Activated naive CD8-positive, alpha-beta T cell treated with anti-CD3 and anti-CD28 coated beads, Interleukin-2, amount 10 ng/mL, durations not matched to agents 7 days and 5 days (primary cell): ENCODE measurements at places on chromosomes 6 and 20. TPM values are rescaled to one million over a fixed set of nuclear protein-coding genes. Genes with fewer than 3 reads are reported as not detected.

GRCh38 chr6:90140683-90141082 lies 156.0 kb downstream of the BACH2 start:
- peaks cover 47% of the 10 kb centered on the region for H3K4me1 ChIP-seq
- peaks cover 27% of the 10 kb centered on the region for H3K36me3 ChIP-seq
- no peaks in the 10 kb centered on the region for H3K27me3 ChIP-seq
- H3K27ac ChIP-seq = no peak overlapping the region
- no peak overlapping the region for H3K4me3 ChIP-seq
- no peak for DNase-seq

DNA sequence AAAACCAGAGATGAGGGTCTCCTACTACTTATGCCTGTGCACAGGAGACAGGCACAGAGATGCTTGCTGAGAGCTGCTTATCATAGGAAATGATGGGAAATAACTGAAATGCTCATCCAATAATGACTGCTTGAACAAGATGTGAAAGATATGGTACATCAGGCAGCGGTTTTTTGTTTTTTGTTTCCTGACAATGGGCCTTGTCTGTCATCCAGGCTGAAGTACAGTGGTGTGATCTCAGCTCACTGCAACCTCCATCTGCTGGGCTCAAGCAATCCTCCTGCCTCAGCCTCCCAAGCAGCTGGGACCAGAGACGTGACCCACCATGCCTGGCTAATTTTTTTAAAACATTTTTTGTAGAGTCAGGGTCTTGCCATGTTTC lies 1.2 kb upstream of the RIPOR3 start:
- H3K36me3 ChIP-seq = no peaks in the 10 kb centered on the region
- no peak overlapping the region for H3K27ac ChIP-seq
- peaks cover 48% of the 10 kb centered on the region for H3K27me3 ChIP-seq
- peaks cover 5% of the 10 kb centered on the region for H3K4me1 ChIP-seq

- H3K4me1 ChIP-seq = no peaks in the 10 kb centered on the region
- H3K27ac ChIP-seq = no peak overlapping the region
- DNase-seq = no peak
- no peaks in the 10 kb centered on the region for H3K36me3 ChIP-seq
- peaks cover 61% of the 10 kb centered on the region for H3K27me3 ChIP-seq
Measured at GRCh38 chr6:38808039-38808438, 92.9 kb downstream of the DNAH8 start.

- H3K36me3 ChIP-seq = no peaks in the 10 kb centered on the region
- no peak overlapping the region for H3K4me3 ChIP-seq
- peaks cover 13% of the 10 kb centered on the region for H3K27me3 ChIP-seq
- no peak for DNase-seq
- peaks cover 2% of the 10 kb centered on the region for H3K4me1 ChIP-seq
Measured at GRCh38 chr6:37150314-37150713, 19.6 kb upstream of the PIM1 start.

GRCh38 chr20:1831606-1832005 lies 63.6 kb upstream of the SIRPA start:
- no peak for DNase-seq
- no peaks in the 10 kb centered on the region for H3K4me1 ChIP-seq
- no peaks in the 10 kb centered on the region for H3K36me3 ChIP-seq
- H3K27me3 ChIP-seq = peaks cover 6% of the 10 kb centered on the region
- H3K4me3 ChIP-seq = no peak overlapping the region
- no peak overlapping the region for H3K27ac ChIP-seq

- no peak overlapping the region for H3K4me3 ChIP-seq
- H3K36me3 ChIP-seq = peaks cover 5% of the 10 kb centered on the region
- H3K4me1 ChIP-seq = peaks cover 2% of the 10 kb centered on the region
Measured at GRCh38 chr20:33875055-33875454, 63.9 kb downstream of the CHMP4B start.

DNA sequence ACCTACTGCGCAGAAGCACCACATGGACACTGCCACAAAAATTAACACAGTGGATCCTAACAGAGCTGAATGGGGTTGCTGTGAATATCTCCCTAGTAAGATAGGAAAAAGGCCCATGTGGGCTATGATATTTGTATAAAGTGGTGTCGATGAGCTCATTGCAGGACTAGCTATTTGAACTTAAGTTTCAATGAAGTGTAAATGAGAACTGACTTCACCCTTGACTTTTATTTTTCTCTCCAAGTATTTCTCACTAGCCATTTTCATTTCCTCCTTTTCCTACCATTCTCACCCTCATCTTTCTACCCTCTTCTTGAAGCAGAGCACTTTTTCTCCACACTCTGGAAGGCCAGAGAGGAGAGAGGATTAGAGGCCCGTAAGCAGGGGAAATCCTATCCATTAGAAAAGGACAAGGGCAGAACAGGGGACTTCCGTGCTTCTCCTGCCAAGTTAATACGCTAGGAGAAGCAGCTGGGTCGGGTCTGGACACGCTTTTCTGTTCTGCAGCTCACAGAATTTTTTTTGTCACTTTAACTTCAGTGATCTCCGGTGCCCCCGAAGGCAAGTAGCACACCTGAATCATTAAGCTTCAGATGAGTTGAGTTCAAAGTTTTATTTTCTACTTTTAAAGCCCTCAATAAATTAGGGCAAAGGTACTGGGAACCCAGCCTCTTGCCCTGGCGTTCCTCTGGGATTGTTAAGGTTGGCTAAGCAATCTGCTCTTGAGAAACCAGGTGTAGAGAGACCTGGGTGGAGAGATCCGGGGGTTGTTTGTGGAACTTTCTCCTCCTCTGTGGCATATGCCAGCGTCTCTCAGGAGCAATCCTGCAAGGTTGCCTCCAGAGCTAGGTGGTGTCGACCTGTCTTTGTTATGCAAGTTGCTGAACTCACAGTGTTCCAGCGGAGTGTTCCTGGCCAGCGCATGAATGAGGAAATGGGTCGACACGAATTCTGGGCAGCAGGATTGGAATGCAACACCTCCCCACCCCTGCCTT lies 56.2 kb upstream of the ARID1B start:
- H3K4me3 ChIP-seq = no peak overlapping the region
- H3K27ac ChIP-seq = no peak overlapping the region
- no peak for DNase-seq
- peaks cover 5% of the 10 kb centered on the region for H3K4me1 ChIP-seq
- H3K27me3 ChIP-seq = peaks cover 2% of the 10 kb centered on the region
- H3K36me3 ChIP-seq = no peaks in the 10 kb centered on the region

GRCh38 chr20:44394702-44395460 lies 39.4 kb downstream of the HNF4A start:
- DNase-seq = no peak
- peaks cover 4% of the 10 kb centered on the region for H3K27me3 ChIP-seq
- no peaks in the 10 kb centered on the region for H3K4me1 ChIP-seq
- no peak overlapping the region for H3K4me3 ChIP-seq
- H3K36me3 ChIP-seq = no peaks in the 10 kb centered on the region
- H3K27ac ChIP-seq = no peak overlapping the region

GRCh38 chr6:74973591-74973990 lies 232.3 kb downstream of the COL12A1 start:
- H3K27ac ChIP-seq = no peak overlapping the region
- H3K36me3 ChIP-seq = no peaks in the 10 kb centered on the region
- no peaks in the 10 kb centered on the region for H3K4me1 ChIP-seq
- no peak overlapping the region for H3K4me3 ChIP-seq
- no peaks in the 10 kb centered on the region for H3K27me3 ChIP-seq

DNA sequence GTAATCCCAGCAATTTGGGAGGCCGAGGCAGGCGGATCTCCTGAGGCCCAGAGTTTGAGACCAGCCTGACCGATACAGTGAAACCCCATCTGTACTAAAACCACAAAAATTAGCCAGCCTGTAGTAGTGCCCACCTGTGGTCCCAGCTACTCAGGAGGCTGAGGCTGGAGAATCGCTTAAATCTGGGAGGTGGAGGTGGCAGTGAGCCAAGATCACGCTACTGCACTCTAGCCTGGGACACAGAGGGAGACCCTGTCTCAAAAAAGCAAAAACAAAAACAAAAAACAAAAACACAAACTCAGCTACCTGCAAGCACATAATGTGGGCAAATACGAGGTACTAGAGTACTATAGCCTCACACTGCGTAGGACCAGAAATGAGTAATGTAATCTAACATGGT lies 3.7 kb upstream of the SPATA2 start:
- no peaks in the 10 kb centered on the region for H3K27me3 ChIP-seq
- H3K4me3 ChIP-seq = no peak overlapping the region
- DNase-seq = no peak
- H3K4me1 ChIP-seq = peaks cover 16% of the 10 kb centered on the region

EZR gene
- 257 TPM for total RNA-seq

ALDH5A1 gene
- 6.9 TPM for total RNA-seq

RNF144B gene
- total RNA-seq = 3.6 TPM

MACROD2 gene
- not detected for total RNA-seq

SLC22A1 gene
- 1.8 TPM for total RNA-seq

TMEM151B gene
- not detected for total RNA-seq

TSHZ2 gene
- total RNA-seq = 0.54 TPM

PNLDC1 gene
- 0.42 TPM for total RNA-seq
